ENCODE measurements at places on chromosomes 5 and 9.

DNA sequence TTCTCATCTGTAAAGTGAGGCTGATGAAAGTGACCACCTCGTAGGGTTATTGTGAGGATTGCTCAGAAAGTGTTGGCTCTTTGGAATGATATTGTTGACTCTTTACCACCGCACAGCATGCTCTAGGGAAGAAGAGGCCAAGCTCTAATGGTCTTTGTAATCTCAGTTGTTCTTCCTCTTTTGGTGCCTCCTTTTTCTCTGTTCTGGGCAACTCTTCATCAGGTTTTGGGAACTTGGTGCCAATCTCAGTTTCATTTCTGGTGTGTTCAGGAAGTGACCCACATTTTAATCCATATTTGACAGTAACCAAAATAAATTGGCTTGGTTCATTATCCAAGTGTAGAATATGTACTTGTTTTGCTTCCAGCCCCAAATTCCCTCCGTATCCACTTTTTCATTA lies 25.1 kb downstream of the ARHGAP26 start:
- DNase-seq = no peak

GRCh38 chr9:87270221-87270847 lies 227.3 kb upstream of the DAPK1 start:
- DNase-seq = peak; percentile 79

DNA sequence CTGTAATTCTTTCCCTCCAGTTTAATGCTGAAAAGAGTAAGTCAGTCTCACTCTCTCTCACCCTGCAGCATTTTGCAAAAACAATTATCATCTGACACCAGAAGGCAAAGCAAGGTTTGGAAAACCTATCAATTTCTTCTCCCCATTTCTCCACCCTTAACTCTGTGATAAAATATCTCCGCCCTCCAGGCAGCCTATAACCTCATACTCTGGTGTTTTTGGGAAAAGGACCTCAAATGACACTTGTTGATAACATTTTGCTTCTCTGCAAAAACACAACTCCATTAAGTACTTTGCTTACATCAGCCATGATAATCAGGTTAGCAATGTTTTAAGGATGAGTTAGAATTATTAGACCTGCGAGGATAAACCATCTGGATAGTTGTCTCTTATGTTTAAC lies 2.3 kb downstream of the ANKH start:
- no peak for DNase-seq

- DNase-seq = peak; percentile 97
Observed at GRCh38 chr9:70480405-70480980, 66.0 kb upstream of the KLF9 start.

DNA sequence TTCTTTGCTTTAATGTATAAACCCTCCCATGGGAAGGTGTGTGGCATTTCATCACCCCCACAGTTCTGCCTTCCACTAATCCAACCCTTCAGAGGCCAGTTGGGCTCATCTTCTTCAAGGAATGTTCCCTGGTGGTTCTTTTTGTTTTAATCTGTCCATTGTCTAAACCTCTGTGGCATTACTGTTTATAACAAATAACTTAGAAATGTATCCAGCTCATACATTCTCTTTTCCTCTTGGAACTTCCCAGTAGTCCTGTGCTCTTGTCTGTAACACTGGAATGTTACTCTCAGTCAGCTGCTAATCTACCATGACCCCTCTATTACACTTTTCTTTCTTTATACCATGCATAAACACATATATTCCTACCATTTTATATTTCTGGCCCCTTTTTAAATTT lies 213.5 kb upstream of the TARS1 start:
- DNase-seq = peak; percentile 6

- DNase-seq = no peak
Observed at GRCh38 chr9:15310107-15310850, 3.3 kb upstream of the TTC39B start.

DNA sequence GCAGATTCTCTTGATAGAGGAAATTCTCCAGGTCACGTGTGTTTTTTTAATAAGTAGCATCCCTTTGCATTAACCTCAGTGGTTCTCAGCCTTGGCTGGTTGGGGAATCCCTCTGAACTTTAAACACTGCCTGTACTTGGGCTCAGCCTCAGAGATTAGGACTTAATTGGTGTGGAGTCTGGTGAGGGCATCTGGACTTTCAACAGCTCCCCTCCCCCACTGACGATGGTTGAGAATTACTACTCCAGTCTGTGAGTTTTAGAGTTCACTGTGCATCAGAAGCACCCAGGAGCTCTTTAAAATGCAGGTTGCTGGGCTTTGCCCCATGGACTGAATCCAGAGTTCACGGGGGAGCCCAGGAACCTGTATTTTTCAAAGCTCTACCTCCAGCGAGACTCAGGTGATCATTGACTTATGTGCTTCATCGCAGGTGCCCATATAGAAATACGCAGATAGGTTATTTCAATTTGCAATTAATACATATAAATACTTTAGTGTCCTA lies 71.4 kb downstream of the DAPK1 start:
- DNase-seq = no peak

- peak; percentile 18 for DNase-seq
Observed at GRCh38 chr9:37840560-37841194, 40.1 kb downstream of the DCAF10 start.

- no peak for DNase-seq
Observed at GRCh38 chr5:37214550-37214949, 34.6 kb downstream of the CPLANE1 start.

DNA sequence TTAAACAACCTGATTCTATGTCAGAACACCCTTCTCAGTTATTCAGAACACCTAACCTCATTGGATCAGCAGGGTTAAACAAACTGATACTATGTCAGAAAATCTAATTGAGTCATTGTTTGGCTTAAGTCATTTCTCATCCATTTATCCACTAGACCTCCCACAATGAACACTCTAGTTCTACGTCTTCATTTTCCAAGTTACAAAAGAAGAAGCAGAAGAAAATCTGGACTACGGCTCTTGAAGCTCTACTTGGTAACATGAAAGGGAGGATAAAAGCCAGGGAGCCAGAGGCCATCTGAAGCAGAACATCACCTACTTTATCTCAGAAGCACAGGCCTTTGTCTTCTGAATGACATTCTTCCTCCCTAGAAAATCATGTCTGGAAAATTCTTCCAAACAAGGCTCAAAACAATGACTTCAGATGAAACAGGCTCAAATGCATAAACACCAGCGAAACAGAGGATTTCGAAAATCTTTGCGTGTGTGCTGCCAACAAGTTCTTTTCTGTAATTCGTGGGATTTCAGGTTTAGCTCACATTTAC lies 35.4 kb upstream of the TGFBI start:
- peak; percentile 66 for DNase-seq

DNA sequence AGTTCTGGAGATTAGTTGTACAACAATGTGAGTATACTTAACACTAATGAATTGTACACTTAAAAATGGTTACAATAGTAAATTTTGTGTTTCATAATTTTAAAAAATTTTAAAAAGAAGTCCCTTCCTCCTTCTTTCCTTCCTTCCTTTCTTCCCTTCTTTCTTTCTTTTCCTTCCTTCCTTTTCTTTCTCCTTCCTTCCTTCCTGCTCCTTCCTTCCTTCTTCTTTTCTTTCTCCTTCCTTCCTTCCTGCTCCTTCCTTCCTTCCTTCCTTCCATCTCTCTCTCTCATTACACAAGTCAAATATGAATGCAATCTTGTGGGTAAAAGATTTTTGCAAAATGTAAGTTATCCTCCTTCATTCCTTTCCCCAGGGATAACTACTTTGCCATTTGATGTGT lies 97.1 kb upstream of the TBCA start:
- no peak for DNase-seq

- DNase-seq = no peak
Observed at GRCh38 chr9:125409637-125410521, 148.3 kb downstream of the GAPVD1 start.

DNA sequence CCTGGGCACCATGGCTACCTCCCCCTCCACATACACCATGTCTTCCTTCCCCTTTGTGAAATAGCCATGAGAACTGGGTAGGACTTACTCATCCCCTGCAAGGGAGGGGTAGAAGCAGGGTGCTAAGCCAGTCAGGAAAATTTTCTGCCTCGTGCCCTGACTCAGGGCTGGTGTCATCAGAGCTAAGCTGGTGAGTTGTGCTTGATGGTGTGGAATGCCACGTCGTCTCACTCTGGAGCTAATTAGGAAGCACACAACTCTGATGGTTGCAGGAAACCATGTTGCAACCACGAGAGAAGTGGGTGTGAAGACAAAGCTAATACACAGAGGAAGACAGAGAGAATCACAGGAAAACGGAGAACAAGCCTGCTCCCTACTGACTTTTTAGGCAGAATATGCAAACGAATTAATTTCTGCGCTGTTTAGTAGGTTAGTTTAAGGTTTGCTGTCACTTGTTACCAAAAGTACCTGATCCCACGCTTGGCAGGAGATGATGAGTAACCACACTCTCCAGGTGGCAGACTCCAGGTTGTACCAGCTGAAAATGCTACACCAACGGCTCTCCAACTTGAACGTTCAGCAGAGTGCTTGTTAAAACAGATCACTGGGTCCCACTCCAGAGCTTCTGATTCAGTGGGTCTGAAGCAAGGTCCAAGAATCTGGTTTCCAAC lies 54.5 kb downstream of the STK10 start:
- DNase-seq = peak; percentile 93

DNA sequence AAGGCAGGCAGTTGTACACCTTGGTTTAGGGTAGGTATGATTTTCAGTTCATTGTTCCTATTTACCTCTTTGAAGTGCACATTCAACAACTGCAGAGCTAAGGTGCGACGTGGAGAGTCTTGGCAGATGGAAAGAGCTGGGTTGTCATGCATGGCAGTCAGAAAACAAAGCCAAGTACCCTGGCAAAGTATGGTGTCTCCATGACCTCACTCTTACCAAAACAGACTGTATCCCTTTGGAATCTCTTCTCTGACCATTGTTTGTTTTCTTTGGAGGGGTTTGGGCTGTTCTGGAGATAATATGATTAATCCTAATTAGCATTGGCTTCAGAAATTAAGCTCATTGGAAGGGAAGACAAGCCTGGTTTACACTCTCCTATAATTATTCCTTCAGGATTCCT lies 665.7 kb downstream of the DNAH5 start:
- no peak for DNase-seq

GRCh38 chr9:18068900-18069299 lies 405.1 kb upstream of the ADAMTSL1 start:
- DNase-seq = no peak

GRCh38 chr5:150026682-150027172 lies 26.2 kb downstream of the HMGXB3 start:
- no peak for DNase-seq

DNA sequence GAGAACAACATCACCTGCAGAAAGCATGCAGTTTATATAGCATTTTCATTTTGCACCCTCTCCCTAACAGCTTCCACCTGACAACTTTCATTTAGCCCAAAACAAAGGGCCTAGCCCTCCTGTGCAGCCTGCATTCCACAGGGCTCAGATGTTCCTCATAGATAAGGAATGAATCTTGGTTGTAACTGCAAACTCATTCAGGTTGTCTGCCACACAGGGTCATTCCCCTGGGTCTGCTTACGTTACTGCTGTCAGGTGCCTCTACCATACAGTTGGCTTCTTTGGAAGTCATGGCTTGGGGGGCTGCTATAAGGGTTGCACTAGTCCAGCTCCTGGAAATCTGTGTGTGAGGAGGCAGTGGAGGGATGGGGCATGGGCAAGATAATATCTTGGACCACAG lies 2.7 kb upstream of the DCP2 start:
- no peak for DNase-seq

- no peak for DNase-seq
Observed at GRCh38 chr9:112664531-112664930, 53.4 kb downstream of the INIP start.

DNA sequence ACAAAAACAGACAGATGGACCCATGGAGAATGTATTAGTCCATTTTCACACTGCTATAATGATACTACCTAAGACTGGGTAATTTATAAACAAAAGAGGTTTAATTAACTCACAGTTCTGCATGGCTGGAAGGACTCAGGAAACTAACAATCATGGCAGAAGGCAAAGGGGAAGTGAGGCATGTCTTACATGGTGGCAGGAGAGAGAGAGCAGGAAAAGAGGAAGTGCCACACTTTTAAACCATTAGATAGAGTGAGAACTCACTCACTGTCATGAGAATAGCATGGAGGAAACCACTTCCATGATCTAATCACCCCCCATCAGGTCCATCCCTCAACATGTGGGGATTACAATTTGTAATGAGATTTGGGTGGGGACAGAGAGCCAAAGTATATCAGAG lies 808.9 kb downstream of the CDH12 start:
- no peak for DNase-seq

DNA sequence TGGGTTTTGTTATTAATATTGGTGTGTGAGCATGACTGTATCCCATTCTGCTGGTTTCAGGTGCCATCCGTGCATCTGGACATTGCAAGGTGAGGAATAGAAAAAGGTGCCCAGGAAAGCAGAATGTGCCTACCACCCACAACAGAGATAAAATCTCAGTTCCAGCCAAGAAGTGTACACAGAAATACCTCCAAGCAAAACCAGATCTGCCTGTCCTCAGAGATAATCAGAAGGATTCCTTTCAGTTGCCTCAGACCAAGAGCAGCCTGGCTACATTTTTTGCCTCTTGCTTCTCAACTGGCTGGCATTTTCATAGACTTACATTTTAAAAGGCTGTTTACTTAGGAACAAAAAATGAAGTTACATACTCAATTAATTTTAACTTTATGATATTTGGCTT lies 12.1 kb upstream of the ABLIM3 start:
- DNase-seq = peak; percentile 26

GRCh38 chr9:16387382-16387781 lies 483.1 kb downstream of the BNC2 start:
- no peak for DNase-seq

- no peak for DNase-seq
Observed at GRCh38 chr9:133862585-133863256, 124.6 kb upstream of the SARDH start.

GRCh38 chr5:159788835-159789331 lies 127.4 kb upstream of the ADRA1B start:
- DNase-seq = no peak

GRCh38 chr5:150404941-150405816 lies 7.5 kb downstream of the CD74 start:
- DNase-seq = no peak

DNA sequence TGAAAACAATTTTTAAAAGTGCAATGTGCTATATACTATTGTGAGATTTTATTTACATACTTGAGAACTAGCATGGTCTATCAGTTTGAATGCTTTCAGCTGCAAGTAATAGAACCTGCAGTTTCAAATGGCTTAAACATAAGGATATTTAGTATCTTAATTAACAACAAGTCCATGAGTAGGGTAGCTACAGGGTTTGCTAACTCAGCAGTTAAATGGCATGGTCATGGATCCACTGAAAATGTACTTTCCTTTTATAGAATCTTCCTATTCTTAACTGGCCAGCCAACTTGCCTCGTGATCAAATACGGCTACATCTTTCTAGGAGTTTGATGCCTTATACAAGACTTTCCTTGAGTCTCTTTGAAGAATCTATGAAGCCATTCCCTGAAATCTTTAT lies 452.8 kb upstream of the SEMA6A start:
- no peak for DNase-seq

DNA sequence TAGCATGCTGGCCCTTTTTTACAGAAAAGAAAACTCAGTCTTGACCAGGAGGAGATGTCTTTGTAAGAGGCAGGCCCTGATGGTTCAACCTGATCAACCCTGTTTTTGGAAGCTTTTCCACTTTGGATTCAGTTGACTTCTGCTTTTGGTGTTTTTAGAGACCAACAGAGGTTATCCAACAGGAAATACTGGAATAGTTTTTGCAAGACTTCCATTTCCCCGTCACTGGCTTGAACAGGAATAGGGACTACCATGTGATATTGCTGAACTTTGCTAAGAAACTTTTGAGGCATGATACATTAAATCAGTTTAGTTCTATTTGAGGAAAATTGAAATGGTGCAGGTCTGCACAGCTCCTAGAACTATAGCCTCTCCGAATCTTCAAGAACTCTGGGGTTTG lies 17.1 kb upstream of the DAB2 start:
- no peak for DNase-seq

GRCh38 chr5:126808521-126808988 lies 31.6 kb downstream of the LMNB1 start:
- peak; percentile 40 for DNase-seq
